Mesothelial cell of epicardium (in vitro differentiated cells): ENCODE measurements at places on chromosomes 16 and 17. TPM values are rescaled to one million over a fixed set of nuclear protein-coding genes. Genes with fewer than 3 reads are reported as not detected.

The NECAB2 gene
- total RNA-seq, result 1.2 to 1.8 TPM (median 1.5 TPM) in 3 replicates

The SOX9 gene
- total RNA-seq, result 43.2 to 47.8 TPM (median 47.1 TPM) in 3 replicates

GRCh38 chr17:811051-811784 is 29.1 kb downstream of the MRM3 start:
- no peak for DNase-seq

GRCh38 chr17:51355441-51356410 is 95.4 kb downstream of the UTP18 start:
- no peak for DNase-seq

GRCh38 chr16:68436581-68436980 is 11.7 kb downstream of the SMPD3 start:
- DNase-seq, result no peak

The KRTAP4-3 gene
- total RNA-seq, result not detected in 3 replicates

DNA sequence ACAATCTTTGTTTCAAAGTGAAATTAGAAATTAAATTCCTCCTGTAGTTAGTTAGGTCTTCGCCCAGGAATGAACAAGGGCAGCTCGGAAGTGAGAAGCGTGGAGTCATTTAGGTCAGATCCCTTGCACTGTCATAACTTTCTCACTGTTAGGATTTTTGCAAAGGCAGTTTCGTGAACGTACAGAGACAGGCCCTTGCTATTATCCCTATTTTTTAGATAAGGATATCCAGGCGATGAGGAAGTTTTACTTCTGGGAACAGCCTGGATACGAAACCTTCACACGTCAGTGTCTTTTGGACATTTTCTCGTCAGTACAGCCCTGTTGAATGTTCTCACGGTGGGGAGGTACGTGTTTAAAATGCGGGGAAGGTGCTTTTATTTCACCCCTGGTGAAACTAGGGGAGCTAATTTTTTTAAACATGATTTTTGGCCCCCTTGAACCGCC is 318 bp upstream of the RBL2 start:
- no peak for DNase-seq

The NAA38 gene
- 63.9 to 67.2 TPM (median 66.4 TPM) in 3 replicates for total RNA-seq
